ENCODE measurements at places on chromosomes 1 and 21.
A peak's percentile ranks its signal among the peaks of the same experiment; 100 is the strongest.

DNA sequence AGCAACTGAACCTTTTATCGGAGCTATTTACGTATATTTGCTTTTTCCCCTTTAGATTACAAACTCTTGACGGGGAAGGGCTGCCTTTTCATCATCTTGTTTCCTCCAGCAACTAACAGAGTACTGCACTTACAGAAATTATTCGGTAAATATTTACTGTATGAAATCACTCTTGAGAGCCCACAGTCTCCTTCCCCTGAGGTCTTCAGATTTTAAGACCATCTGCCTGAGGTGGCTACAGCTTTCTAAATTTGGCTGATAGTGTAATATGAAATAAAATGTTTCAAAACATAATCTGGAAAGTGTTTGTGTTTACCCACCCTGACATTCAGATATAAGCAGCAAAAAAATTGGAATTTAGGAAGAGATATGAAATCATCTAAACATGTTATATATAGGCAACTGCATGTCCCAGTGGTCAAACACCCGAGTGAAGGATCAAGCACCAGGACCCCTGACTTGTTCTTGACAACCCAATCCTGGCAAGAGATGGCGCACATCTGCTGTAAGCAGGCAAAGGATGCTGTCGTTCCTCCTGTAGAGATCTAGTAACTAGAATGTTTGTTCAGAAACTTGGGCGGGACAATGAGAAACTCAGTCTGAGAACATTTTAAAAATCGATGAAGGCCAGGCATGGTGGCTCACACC is 60.9 kb downstream of the SIPA1L2 start:
- no peak for DNase-seq

- DNase-seq = no peak
Observed at GRCh38 chr1:161266202-161266601, 7.7 kb downstream of the PCP4L1 start.

DNA sequence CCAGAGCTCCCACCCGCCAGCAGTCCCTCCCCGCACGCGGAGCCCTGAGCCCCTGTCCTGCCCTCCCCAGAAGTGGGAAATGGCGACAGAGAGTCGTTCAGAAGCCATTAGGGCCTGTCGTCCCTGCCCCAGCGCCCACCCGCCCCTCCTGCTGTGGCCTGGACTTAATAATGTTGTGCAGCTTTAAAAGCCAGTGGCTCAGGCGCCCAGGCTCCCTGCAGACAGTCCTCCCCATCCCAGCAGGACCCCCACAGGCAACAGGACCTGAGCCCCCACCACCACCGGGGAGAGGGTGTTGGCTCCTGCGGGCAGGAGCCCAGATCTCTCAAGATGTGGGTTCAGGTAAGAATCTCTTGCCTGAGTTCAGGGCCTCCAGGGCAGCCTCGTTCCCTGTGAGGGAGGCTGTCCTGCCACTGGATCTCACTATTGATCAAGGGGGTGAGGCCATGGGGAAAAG is 125.3 kb upstream of the RUNX3 start:
- DNase-seq = no peak

DNA sequence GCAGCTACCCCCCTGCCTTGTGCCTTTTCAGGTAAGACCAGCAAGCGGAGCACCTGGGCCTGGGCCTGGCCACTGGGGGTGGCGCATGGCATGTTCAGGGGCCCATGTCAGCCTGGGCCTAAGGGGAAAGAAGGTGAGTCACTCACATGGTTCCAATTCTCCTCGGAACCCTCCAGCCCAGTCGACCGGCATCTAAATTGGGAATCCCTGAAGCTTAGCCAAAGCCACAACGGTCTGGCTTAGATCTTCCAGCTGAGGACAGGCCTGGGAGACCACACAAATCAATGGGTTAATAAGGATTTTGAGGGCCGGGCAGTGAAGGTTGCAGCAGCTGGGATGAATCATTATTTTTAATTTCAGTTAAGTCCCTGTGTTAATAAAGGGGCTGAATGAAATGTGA is 145.1 kb upstream of the SMYD2 start:
- DNase-seq = no peak

DNA sequence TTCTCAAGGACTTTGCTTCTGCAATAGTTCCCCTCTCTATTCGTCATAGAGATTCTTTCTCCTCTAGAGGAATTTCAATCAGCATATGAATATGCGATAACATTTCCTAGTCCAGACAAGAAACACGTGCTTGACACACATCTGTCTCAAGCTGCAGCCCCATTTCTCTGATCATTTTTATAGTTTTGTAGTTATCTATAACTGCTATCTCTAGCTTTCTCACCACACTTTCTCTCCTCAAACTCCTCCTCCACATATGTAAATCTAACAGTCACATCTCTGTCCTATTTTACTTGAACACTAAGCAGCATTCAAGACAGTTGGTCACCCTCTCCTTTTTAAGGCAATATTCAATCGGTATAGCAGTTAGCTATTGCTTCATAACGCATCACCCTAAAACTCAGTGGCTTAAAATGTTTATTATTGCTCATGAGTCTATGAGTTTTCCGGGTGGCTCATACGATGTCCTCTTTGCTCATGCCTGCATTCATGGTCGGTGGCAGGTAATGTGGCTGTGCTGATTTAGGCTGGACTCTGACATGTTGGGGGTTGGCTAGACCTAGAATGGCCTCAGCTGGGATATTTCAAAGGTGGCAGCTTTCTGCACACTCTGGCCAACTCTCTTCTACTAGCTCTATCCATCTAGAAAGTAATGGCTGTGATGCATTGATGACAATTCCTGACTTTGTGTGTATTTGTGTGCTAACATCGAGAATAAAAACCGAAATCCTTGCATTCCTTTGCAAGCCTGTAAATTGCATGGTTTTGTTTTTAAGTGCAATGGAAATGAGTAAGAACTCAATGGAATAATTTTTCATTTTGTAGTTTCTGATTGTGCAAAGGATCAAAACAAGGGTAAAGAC is 20.6 kb downstream of the ATP6V1G3 start:
- DNase-seq = no peak

- DNase-seq = peak; percentile 85
Observed at GRCh38 chr1:150552128-150552910, 3.1 kb downstream of the ADAMTSL4 start.

GRCh38 chr1:243346468-243346867 is 90.6 kb downstream of the SDCCAG8 start:
- no peak for DNase-seq

DNA sequence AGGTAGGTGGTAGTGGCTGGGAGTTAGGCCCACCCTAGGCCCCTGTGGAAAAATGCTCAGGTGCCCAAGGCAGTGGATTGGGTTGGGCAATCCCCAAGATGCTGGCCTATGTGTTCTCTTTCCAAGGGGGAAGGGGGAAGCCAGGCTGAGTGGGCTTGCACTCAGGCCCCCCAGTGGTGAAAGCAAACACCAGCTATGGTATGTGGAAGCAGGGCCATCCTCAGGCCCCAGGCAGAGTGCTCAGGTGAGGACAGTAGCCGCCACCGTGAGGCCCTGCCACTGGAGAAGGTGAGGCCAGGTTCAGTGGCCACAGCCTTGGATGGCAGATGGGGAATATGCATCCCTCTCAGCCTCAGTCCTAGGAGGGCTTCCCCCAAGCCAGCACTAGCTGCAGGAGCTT is 11.8 kb downstream of the LY9 start:
- no peak for DNase-seq

GRCh38 chr1:66690666-66691381 is 61.4 kb upstream of the DYNLT5 start:
- no peak for DNase-seq

DNA sequence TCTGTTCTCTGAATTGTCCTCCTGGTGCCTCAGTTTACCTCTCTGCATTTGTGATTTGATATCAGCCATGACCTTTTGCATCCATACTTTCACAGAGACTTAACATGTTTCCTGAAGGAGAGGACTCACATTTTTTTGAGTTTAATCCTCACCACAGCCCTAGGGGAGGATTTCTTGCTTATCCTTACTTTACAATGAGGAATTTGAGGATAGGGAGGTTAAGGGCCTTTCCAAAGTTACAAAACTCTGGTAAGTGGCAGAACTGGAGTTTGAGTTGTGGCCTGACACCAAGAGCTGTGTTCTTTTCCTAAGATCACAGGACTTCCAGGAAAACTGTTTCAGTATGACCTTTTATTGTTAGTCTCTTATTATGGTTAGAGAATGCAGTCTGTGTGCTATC is 34.2 kb downstream of the TNFRSF8 start:
- no peak for DNase-seq

DNA sequence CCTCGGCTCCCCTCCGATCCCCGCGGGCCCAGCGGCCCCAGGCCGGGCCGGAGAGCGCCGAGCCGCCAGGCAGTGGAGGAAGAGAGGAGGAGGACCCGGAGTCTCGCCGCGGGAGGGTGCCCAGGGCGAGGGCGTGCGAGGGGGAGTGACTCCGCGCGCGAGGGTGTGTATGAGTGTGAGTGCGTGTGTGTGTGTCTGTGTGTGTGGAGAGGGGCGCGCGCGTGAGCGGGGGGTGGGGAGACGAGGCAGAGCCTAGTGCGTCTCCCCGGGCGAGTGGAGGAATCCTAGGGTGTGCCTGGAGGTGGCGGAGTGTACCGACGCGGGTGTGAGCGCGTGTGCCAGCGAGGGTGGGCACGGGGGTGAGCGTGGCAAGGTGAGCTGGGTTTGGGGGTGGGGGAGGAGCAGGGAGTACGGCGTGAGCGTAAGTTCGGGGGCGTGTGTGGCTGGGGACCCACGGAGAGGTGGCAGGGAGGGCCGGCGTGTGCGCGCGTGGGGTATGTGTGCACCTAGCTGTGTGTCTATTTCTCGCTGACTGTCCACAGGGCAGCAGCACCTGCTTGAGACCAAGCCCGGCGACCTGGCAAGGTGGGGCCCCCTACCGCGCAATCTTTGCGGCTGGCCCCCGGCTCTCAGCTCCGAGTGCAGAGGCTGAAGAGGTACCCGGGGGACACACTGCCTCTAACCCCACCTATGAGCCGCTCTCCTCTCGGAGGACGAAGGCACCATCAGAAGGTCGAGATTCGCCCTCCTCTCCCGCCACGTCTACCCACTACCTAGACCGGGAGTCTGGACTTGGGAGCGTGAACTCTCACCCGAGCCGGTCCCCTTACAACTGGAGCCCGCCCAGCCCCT is 784 bp upstream of the KCND3 start:
- no peak for DNase-seq

DNA sequence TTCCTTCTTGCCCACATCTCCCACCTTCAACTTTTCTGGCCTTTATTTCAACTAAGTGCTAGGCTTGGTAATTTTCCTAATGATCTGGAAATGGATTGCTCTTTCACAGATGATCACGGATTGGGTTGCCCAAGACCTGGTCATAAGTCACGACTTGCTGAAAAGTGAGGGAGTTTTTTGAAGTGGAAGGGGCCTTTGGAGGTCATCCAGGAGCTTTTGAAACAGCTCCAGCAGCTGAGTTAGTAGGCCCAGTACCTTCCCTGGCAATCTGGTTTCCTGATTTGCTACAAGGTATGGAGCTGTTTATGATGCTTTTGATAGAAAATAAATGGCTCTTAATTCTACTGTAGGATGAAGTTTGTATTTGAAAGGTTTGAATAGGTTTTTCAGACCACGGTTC is 20.4 kb downstream of the GREM2 start:
- DNase-seq = no peak

DNA sequence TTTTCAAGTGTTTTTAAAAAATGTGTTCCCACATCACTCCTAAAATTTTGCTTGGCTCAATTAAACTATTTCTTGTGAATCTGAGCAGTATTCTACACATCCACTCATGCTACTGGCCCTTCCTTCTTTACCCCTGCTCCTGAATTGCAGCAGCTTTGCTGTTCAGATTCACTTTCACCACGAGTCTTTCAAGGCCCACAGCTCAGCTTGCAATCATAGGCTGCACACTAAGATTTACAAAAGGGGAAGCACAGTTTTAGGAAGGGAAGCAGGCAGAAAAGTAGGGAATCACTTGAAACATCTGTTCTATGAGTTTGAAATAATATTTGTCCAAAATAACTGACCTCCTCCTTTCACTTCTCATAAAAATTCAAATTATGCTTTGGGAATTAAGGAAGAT is 70.9 kb upstream of the EDEM3 start:
- DNase-seq = no peak

GRCh38 chr1:160227034-160227433 is 21.9 kb downstream of the PEA15 start:
- DNase-seq = no peak

- DNase-seq = no peak
Observed at GRCh38 chr1:192086644-192087043, 71.6 kb upstream of the RGS18 start.

DNA sequence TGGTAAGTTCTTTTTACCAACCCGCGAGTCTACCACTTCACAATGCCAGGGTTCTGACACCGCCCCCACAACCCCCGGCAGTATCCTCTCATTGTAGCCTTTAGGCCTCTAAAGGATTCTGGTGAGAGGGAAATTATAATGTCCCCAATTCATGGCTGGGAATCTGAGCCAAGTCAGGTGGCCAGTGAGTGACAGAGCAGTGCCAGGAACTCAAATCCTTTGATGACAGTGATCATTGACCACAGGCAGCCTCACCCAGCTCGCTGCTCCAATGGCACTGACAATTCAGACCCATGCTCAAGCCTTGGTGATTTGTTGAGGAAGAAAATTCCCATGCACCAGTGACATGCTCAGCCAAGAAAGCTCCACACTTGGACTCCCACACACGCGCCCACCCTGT is 63.4 kb upstream of the CSF1 start:
- no peak for DNase-seq

DNA sequence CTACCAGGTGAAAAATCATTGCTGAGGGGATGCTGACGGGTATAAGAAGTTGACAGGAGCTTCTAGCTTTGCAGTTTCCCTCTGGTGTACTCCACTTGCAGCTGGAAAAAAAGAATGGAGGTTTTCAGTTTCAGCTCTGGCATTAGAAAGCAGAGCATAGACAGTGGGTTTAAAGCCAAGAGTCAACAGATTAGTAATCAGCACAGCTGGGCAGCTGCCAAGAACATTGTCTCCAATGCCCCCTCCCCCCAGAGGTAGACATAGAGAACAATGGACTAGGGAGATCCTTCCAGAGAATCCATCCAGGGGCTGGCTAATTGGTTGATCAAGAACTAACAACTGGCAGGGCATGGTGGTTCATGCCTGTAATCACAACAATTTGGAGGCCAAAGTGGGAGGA is 10.1 kb upstream of the ZBTB8B start:
- no peak for DNase-seq

DNA sequence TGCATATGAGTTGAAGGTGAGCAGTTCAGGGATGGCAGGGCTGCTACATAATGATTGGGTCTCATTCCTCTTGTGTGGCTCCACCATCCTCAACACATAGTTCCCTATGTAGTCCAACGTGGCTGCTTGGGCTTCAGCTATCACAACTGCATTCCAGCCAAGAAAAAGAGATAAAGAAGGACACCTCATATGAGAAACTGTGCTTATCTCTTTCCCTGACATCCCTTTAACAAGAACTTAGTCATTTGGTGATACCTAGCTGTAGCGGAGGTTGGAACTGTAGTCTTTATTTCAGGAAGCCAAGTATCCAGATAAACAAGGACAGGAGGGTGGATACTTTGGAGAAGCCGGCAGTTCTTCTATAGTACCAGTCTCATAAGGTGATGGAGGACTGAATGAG is 42.7 kb upstream of the DNASE2B start:
- DNase-seq = no peak

- DNase-seq = peak; percentile 17
Observed at GRCh38 chr1:202967684-202968281, 726 bp upstream of the CYB5R1 start.

GRCh38 chr1:2203671-2204414 is 9.3 kb upstream of the FAAP20 start:
- DNase-seq = no peak

- DNase-seq = peak; percentile 65
Observed at GRCh38 chr1:8217011-8217711, 100.8 kb upstream of the SLC45A1 start.

Measured in right lung (tissue), 10 donors.